ENCODE measurements at places on chromosomes 2 and 18.
A peak's percentile ranks its signal among the peaks of the same experiment; 100 is the strongest.

- no peak for DNase-seq
Observed at GRCh38 chr2:210946395-210946794, 390.0 kb downstream of the CPS1 start.

DNA sequence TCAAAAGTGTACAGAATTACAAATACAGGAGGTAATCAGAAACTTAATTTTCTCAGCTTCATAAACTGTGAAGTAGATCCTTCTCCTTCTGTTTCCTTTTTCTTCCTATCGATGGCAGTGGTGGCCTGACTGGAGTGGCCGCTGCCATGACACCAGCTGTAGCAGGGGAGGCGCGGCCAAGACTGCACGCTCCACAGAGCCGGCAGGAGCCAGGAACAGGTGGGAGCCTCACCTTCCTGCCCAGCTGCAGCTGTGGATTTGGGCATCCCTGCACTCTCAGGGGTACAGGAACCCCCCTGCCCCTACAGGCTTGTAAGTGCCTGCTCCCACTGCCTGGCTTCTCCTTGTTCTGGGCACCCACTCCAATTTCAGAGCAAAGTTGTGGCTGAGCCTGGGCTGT is 76.1 kb downstream of the EPB41L3 start:
- DNase-seq = no peak

DNA sequence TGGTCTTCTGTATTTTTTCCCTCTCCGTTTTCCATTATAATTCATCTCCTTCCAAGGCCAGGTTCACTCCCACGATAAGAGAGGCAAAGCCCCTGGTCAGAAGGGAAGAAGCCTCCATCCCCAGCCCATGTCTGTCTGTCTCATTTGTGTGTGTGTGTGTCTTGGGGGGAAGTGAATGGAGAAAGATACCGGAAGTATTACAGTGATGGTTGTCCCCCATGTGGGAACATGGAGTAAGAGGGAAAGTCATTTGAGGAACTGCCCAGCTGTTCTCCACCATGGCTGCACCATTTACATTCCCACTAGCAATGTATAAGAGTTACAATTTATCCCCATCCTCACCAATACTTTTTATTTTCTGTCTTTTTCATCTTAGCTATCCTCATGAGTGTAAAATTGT is 113.6 kb upstream of the ATP8B1 start:
- DNase-seq = no peak

DNA sequence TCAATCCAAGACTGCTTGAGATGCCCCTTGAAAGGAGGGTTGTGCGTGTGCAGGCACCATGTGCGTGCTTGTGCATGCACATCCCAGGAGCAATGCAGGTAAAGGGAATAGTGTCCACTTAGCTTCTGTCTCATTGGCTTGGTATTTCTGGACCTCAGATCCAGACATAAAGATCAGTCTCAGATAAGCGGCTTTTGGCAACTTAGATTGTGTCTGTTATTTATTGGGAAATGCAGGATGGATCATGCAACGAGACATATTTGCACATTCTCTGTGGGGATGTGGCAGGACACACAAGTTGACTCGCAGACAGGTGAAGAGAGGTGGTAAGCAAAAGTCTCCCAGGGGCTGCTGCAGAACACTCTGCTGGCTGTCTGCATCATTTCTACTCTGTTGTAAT is 67.9 kb downstream of the SETBP1 start:
- no peak for DNase-seq

- DNase-seq = no peak
Observed at GRCh38 chr2:127218812-127219170, 1.3 kb downstream of the CYP27C1 start.

DNA sequence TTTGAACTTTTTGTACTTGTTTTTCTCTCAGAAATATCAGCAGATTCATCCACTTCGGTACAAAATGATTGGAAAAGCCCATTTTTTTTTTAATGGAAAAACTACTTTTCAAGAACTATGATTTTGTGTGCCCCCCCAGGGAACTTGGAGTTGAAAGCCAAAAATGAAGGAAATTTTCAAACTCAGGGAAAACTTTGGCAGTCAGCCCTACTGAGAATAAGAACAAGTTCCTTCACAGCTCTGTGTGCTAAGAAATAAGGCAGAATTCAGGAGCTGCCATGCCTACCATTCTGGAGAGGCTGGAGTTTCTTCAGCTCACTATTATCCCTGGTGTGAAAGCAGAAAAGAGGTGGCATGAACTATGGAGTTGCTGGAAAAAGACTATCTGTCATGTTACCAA is 226.0 kb upstream of the SLC35G4 start:
- no peak for DNase-seq

GRCh38 chr2:33221046-33221784 is 255.2 kb upstream of the RASGRP3 start:
- no peak for DNase-seq

- DNase-seq = peak; percentile 38
Observed at GRCh38 chr18:60146220-60146960, 226.2 kb downstream of the MC4R start.

Measured in T1000 (cell line).